CD4-positive, alpha-beta T cell treated with Interleukin-2 at 100 ng/mL for 4 hours (primary cell): ENCODE measurements at places on chromosomes 3 and 15.

- DNase-seq, result no peak
Observed at GRCh38 chr3:122969585-122970469, 57.7 kb downstream of the SEMA5B start.

DNA sequence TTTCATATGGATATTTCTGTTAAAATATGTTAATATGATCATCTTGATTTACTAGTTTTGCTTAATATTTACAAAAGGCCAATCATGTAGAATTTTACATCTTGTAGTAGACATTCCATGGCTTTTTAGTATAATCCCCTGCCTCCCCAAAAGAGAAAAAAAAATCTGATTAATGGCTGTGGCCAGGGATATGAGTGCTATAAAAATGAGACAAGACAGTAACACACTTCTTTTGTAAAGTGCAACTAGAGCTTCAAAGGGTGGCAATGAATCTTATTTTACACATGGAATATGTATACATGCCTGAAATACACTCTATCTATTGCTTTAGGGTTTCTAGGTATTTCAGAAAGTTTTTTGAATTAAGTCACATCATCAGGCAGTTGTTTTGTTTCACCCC lies 112.2 kb upstream of the NANOGP8 start:
- DNase-seq, result no peak

GRCh38 chr3:45066109-45066801 lies 40.2 kb downstream of the CLEC3B start:
- DNase-seq, result no peak

DNA sequence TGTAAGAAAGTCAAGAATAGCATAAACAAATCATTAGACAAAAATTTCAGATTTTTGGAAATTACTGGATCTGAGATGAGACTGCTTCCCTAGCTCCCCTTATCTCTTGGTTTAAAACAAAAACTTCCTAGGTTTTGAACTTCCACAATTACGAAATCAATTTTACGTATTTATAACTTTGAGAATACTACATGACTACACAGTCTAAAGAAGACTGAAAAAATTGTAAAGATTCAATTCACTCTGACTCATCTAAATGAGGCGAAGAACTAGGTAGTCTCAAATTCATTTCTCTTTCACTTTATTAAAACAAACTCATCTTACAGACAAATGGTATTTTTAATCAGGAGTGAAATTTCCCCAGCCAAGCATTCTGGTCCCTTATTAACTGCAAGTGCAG lies 10.3 kb downstream of the CCDC54 start:
- no peak for DNase-seq

DNA sequence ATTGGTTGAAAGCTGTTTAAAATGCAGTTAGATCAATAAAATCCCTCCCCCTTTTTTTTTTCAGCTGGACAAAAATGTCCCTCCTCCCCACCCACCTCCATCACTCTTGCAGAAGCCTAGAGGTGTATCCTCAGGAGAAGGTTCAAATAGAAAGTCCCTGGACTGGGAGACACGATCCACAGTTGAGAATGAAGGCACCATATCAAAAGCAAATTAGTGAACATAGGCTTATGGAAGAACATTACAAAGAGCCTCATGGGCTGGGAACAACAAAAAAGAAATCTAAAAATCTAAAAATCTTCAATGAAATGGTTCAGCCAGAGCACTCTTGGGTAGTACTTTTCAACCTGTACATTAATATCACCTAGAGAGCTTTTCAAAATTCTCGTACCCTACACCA lies 46.2 kb downstream of the GHSR start:
- no peak for DNase-seq

GRCh38 chr15:26020871-26021270 lies 157.7 kb upstream of the ATP10A start:
- no peak for DNase-seq

DNA sequence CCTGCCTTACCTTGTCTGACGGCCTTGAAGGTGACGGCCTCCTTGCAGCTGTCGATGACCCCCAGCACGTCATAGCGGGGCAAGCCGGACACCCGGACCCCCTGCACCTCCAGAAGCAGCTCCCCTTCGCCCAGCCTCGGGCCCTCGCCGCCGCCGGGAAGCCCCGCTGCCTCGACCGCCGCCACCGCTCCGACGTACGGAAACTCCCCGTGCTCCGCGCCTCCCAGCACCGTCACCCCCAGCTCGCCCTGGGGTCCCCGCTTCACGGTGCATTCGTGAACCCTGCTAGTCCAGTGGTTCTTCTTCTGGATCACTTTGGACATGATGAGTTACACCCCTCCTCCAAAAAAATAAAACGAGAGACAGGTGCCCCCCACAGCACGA lies 740 bp downstream of the MAGI1 start:
- DNase-seq, result no peak

DNA sequence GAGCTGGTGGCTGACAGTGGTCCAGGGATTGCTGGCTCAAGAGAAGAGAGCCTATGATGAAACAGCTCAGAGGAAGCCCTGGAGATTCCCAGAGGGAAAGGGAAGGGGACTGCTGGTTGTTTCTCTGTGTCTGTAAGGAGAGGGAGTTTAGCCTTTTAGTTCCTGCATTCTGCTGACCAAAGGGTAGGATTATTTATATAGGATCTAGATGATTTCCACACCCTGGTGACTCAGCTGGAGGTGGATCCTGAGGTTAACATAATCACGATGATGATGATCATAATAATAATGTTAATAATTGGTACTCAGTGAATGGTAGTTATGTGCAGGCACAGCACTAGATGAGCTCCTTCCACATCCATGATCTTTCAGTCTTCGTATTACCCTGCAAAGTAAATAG lies 144.9 kb downstream of the EPHB1 start:
- no peak for DNase-seq

- DNase-seq, result no peak
Observed at GRCh38 chr3:45991341-45991740, 4.3 kb downstream of the FYCO1 start.

- DNase-seq, result peak; percentile 10
Observed at GRCh38 chr3:120093119-120093910, 932 bp downstream of the GSK3B start.

DNA sequence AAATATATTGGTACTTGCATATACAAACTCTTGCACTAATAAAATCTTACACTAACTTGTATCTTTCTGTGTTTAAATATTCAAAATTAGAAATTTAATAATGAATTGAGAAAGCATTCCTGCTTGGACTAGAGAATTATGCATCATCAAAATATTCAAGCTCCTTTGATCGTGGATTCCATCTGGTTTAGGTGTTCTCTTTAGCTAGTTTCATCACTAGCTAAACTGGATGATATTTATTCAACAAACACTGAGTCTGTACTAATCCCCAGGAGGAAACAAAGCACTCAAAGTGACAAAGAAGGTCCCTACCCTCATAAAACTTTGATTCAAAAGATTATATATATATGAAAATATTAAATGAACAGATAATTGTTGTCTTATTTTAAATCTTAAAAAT lies 1360.9 kb upstream of the ALCAM start:
- DNase-seq, result no peak

DNA sequence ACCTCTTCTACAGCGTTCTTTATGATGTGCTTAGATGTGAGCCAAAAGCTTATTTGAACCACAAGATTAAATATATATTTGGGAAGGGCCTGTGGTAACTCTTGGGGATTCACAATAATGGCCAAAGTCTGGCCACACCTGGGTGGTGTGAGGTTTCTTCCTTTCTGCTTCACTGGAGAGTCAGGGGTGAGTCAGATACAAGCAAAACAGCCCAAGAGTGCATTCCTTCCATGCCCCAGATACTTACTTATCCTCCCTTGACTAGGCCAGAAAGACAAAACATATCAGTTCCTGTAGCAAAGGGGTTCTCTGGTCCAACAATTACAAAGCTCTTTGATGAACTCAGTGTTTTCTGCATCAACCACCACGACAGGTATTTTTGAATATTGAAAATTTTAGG lies 941 bp downstream of the ZBED2 start:
- DNase-seq, result no peak

GRCh38 chr3:132174500-132174899 lies 139.7 kb upstream of the CPNE4 start:
- DNase-seq, result no peak

DNA sequence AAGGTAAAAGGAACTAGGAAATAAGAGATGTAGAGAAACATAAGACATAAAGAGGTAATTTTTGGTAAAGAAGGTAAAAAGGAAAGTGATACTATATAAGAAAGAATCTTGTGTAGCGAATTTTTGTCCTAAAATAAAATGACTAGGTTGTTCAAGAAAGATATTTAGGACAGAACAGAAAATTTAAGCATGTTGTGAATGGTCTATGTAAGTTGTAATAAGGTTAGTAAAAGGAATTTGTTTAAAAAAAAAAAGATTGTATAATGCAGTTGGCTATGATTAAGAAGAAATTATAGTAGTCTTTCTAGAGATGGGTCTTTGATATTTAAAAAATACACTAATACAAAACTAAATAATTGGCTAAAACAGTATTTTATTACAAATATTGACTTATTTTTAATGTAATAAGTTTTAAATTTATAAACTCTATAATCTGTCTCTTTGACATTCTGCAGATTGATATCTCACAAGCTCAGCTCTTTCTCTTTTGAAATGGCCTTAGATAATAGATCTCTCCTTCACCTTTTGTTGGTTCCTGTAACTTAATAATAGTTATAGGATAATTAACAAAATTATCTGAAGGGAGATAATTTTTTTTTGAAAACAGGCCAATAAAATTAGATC lies 3.7 kb upstream of the SLC41A3 start:
- no peak for DNase-seq

- no peak for DNase-seq
Observed at GRCh38 chr15:85743392-85744055, 51.2 kb downstream of the KLHL25 start.

GRCh38 chr3:170021083-170021482 lies 16.7 kb upstream of the GPR160 start:
- no peak for DNase-seq

DNA sequence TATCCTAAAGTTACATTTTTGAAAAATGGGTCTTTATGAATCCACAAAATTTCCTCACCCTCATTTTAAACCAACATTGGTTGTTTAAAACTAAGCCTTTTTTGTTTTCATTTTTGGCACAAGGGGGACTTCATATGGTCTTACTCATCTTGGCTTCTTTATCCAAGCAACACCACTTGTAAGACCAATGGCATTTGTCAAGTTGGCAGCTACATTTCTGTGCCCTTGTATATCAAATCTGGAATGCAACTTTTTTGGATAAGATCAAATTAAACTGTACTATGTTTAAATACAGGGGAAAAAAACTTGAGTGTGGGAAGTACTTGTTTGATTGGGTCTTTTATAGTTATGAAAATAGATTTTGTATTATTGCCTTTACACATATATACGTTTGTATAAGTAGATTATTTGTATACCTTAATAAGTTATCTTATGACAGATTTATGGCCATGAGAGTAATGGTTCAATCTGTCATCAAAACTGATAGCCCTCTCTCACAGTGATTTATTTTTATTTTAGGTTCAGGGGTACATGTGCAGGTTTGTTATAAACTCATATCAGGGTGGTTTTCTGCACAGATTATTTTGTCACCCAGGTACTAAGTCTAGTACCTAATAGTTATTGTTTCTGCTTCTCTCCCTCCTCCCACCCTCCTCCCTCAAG lies 43.4 kb downstream of the GPR160 start:
- no peak for DNase-seq

DNA sequence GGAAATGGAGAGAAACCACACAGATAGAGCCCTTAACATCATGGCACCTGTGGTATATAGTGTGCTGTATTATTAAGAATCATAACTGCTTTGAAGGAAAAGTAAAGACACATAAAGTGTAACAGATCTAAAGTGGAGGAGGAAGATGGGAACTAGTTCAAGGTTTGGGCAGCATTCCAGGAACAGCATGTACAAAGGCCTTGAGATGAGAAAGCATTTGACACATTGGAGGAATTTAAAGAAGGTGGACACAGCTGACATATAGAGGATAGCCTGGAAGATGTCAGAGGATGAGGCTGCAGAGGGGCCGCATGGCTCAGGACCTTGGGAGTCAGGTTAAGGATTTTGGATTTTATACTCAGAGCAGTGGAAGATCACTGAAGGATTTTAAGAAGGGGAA lies 39.0 kb downstream of the LRTM1 start:
- no peak for DNase-seq

- DNase-seq, result no peak
Observed at GRCh38 chr15:89107984-89108383, 19.7 kb downstream of the ABHD2 start.

DNA sequence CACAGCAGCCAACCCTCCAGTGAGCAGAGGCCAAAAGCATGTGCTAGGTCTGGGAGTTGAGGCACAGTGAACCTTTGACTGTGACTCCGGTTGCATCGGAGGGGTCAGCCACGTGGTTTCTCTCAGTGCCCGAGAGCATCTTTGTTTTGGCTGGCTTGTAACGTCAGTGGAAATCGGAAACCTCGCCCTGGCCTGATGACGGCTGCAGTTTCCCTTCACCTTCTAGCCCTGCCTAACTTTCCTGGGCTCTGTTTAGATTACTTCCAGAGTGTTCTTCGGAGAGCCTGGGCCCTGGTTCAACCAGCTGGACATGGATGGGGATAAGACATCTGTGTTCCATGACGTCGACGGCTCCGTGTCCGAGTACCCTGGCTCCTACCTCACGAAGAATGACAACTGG lies 56.6 kb downstream of the MESD start:
- DNase-seq, result no peak

GRCh38 chr3:134260987-134261386 lies 10.3 kb upstream of the RYK start:
- DNase-seq, result no peak

GRCh38 chr3:62131620-62132019 lies 241.7 kb downstream of the FEZF2 start:
- no peak for DNase-seq

DNA sequence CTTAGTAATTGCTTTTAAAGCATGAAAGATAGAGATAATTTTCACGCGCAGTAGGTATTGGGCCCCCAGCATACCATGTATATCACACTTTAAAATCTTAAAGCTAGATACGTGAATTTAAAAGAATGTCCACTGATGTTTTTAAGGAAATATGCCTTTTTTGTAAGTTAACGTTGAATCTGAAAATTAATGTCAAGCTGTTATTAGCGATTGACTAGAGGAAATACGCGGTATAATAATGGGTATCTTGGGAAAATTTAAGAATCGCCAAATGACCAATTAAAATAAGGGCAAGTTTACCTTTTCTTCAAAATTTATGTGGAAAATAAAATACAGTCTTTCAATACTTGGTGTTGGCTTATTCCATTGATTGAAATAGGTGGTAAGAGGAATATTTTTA lies 13.3 kb upstream of the CHD2 start:
- DNase-seq, result no peak

GRCh38 chr15:60065951-60066350 lies 61.8 kb downstream of the FOXB1 start:
- no peak for DNase-seq

- DNase-seq, result peak; percentile 60
Observed at GRCh38 chr3:112293368-112294321, at the start of gene SLC9C1. Gene SLC9C1 (minus strand): TSS chr3:112294216. CDS start chr3:112286791, 7,425 bp downstream.

DNA sequence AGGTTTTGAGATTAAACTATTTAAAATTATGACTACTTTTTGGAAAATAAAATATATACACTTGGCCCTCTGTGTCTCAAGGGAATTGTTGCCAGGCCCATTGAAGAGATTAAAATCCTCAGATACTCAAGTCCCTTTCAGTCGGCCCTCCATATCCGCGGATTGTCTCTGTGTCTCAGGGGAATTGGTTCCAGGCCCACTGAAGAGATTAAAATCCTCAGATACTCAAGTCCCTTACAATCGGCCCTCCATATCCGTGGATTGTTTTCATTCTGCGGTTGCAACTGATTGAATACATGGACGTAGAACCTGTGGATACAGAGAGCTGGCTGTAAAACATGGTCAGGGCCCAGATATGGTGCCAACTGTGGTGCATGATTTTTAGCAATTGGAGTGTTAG lies 15.7 kb upstream of the LRCH3 start:
- DNase-seq, result no peak
